ENCODE measurements at places on chromosomes 2 and 18. TPM values are rescaled to one million over a fixed set of nuclear protein-coding genes. Genes with fewer than 3 reads are reported as not detected.

GRCh38 chr2:236102971-236103370, 65.2 kb downstream of the GBX2 start:
- no peak for DNase-seq

DNA sequence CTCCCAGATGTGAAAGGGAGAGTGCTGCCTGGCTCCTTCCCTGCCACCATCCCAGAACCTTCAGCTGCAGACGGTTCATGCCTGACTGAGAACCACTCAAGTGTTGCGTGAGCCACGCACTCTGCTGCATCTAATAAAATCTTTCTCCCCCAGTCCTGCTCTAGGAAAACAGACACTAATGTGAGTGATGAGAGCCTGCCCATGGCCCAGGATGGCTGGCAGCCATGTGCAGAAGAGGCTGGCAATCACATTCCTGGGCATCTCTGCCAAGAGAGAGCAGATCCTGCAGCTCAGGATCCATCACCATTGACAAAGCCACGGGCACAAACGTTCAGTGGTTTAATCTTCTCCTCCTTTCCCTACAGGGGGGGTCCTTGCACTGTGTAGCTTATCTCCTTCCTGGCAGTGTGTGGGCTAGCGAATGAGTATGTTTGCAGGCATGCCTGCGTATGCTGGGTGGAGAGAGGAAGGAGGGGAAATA, 477.5 kb downstream of the SLC4A3 start:
- no peak for DNase-seq

DNA sequence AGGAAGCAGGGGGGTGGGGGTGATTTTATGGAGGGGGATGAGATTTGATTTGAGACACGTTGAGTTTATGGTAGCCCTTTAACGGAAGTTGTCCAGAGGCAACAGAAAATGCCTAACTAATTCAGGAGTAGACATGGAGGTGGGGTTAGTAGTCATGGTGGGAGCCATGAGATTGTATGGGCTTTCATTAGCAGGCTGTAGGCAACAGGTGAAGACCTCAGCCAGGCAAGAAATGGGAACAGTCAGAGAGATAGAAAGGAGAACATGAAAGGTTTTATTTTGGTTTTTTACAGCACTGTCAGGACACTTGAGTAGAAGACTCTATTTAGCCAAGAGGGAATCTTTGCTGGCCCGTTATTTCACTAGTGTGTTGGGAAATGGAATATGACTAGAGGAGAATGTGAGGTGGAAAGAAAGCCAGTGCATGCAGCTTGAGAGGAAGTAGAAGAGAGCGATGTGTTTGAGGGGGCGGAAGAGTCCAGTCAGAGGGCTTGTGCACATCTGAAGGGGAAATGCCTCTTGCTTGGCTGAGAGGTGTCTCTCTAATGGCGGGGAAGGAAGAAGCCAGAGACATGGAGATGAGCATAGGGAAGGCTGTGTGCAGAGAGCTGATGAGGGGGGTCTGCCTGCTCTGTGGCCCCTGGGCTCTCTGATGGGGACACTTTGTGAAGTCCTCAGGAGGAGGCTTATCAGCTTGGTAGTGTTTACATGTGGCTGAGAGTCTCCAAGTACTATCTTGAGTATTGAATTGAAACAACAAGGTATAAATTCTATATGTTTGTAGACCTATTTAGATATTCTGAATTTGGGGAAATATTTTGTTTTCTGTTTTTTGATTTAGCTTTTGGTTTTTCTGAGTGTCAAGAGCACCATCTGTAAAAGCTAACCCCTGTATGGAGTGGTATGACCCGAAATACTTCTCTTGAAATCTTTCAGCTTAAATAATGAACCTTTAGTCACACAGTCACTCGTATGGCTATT, 66.9 kb upstream of the ITM2C start:
- no peak for DNase-seq

Gene B3GNT7
- total RNA-seq = 0.82 TPM

DNA sequence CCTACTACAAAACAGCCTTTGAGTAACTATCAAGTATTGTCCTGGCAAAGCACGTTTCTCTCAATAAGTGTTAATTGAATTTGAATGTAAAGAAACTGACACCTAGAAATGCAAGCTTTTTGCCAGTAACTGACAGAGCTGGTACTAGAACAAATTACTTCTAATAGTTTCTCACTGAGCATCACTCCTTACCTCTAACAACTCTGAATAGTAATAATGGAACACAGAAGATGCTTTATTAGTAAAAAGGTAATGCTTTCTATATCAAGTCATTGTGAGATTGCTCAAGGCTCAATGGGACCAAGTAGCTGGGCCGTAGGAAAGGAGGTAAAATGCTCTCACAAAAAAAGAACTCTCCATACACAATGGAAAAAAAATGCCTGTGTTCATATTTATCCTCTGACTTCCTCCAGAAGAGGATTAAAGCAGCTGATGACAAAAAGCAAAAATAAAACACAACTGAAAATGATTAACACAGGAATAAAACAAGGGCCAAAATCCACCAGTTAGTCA, 11.8 kb downstream of the RASGRP3 start:
- no peak for DNase-seq

Gene CKAP2L
- 2.0 TPM for total RNA-seq

Measured in frontal cortex (tissue), 4 donors.